CD4-positive, CD25-positive, alpha-beta regulatory T cell (primary cell): ENCODE measurements at places on chromosomes 1 and 21. TPM values are rescaled to one million over a fixed set of nuclear protein-coding genes. Genes with fewer than 3 reads are reported as not detected.

The KPRP gene
- total RNA-seq = not detected

GRCh38 chr1:43243299-43243698 lies 26.5 kb upstream of the TMEM125 start:
- no peak for DNase-seq
- H3K4me3 ChIP-seq = no peak overlapping the region
- H3K4me1 ChIP-seq = no peaks in the 10 kb centered on the region
- H3K27me3 ChIP-seq = no peaks in the 10 kb centered on the region

DNA sequence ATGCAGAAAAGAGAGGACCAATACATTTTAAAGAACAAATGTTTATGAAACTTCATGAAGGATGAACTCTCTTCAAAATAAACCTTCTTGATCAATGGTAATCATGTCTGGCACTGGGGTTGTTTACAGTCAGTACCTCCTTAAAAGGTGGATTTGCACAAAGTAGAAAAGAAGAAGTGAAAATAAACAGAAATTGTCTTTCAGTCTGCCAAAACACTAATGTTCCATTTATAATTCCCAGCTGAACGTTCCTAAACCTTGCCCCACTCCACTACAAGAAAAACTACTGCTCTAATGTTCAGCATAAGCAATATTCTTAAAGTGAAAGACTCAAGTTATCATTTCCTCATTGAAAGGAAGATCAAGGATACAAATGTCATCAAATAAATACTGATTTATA lies 86.2 kb downstream of the EIF4G3 start:
- no peaks in the 10 kb centered on the region for H3K27me3 ChIP-seq
- H3K4me3 ChIP-seq = no peak overlapping the region
- no peaks in the 10 kb centered on the region for H3K36me3 ChIP-seq
- H3K4me1 ChIP-seq = no peaks in the 10 kb centered on the region

DNA sequence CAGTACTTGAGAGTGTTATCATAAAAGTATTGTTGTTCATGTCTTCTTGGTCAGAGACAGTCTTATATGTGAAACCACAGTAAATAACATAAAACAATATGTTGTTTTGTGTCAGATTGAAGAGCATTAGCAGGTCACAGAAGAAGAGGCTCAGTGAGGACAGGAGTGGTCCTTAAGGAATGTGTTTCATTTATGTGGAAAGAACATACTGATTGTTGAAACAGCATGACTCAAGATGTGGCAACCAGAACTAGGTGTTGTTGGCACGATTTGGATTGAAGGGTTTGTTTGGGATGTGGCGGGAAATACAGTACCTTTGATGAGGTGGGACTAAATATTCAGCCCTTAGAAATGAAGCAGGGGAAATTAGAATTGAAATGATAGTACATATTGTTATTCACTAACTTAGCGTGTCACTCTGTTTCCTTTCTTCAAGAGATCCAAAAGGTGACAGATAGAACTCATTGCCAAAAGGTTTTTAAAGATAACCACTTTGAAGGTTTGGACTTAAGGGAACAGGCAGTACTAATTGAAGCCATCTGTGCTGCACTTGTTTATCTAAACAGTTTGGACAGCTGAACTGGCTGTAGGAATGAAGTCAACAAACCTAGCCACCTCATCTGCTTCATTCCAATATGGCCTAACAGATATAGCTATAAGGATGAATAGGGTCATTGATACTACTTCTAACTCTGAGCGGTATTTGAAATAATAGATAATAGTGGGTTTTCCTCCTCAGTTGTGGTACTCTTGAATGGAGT lies 14.4 kb downstream of the RALGPS2 start:
- H3K36me3 ChIP-seq = no peaks in the 10 kb centered on the region
- H3K4me1 ChIP-seq = no peaks in the 10 kb centered on the region
- H3K27ac ChIP-seq = no peak overlapping the region
- H3K4me3 ChIP-seq = no peak overlapping the region
- DNase-seq = no peak
- no peaks in the 10 kb centered on the region for H3K27me3 ChIP-seq

DNA sequence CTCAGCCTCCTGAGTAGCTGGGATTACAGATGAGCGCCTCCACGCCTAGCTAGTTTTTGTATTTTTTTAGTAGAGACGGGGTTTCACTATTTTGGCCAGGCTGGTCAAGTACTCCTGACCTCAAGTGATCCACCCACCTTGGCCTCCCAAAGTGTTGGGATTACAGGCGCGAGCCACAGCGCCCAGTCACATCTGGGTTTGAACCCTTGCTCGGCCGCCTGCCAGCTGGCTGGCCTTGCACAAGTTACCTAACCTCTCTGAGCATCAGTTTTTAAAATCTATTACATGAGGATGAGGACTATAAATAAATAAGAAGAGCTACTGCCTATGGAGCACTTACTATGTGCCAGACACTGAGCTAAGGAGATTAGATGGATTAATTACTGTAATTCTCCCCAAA lies 17.7 kb upstream of the PADI2 start:
- no peak overlapping the region for H3K4me3 ChIP-seq
- H3K4me1 ChIP-seq = no peaks in the 10 kb centered on the region
- no peak overlapping the region for H3K27ac ChIP-seq
- no peak for DNase-seq
- H3K27me3 ChIP-seq = no peaks in the 10 kb centered on the region

DNA sequence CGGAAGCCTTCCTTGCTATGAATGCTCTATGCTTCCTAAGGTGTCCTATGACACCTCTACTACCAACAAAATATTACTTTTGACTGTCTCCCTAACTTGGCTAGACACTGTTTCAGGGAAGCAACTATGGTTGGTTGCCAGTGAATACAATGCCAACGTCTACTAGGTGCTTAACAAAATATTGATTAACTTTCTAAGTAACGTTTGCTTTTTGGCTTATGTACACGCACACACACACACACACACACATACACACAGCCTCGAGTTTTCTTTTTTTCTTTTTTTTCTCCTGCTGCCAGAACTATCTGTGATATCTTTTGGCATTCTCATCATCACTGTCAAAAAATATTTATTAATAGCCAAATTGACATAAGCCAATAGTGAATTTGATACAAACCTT lies 864.0 kb downstream of the PLA2G4A start:
- no peaks in the 10 kb centered on the region for H3K36me3 ChIP-seq
- H3K27ac ChIP-seq = no peak overlapping the region
- H3K4me3 ChIP-seq = no peak overlapping the region
- no peak for DNase-seq
- H3K27me3 ChIP-seq = no peaks in the 10 kb centered on the region
- H3K4me1 ChIP-seq = no peaks in the 10 kb centered on the region

The ZNF281 gene
- total RNA-seq = 33.6 TPM

GRCh38 chr1:228217551-228218344 lies 9.9 kb downstream of the OBSCN start:
- no peak overlapping the region for H3K4me3 ChIP-seq
- H3K4me1 ChIP-seq = peaks cover 15% of the 10 kb centered on the region
- no peaks in the 10 kb centered on the region for H3K27me3 ChIP-seq
- no peak overlapping the region for H3K27ac ChIP-seq
- DNase-seq = no peak

The NDUFS2 gene
- 67.5 TPM for total RNA-seq

DNA sequence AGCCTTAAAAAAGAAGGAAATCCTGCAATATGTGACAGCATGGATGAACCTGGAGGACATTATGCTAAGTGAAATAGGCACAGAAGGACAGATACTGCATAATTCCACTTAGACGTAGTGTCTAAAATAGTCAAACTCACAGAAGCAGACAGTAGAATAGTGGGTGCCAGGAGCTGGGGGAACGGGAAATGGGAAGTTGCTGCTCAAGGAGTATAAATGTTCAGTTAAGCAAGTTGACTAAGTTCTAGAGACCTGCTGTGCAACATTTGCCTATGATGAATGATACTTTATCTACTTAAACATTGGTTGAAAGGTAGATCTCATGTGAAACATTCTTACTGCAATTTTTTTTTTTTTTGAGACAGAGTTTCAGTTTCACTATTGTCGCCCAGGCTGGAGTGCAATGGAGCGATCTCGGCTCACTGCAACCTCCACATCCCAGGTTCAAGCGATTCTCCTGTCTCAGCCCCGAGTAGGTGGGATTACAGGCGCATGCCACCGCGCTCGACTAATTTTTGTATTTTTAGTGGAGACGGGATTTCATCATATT lies 197.8 kb downstream of the HIVEP3 start:
- no peak overlapping the region for H3K27ac ChIP-seq
- no peaks in the 10 kb centered on the region for H3K36me3 ChIP-seq
- no peaks in the 10 kb centered on the region for H3K27me3 ChIP-seq
- peak overlapping the region; percentile 68 for H3K4me3 ChIP-seq
- DNase-seq = no peak
- H3K4me1 ChIP-seq = peaks cover 9% of the 10 kb centered on the region

The HCRTR1 gene
- total RNA-seq = not detected

DNA sequence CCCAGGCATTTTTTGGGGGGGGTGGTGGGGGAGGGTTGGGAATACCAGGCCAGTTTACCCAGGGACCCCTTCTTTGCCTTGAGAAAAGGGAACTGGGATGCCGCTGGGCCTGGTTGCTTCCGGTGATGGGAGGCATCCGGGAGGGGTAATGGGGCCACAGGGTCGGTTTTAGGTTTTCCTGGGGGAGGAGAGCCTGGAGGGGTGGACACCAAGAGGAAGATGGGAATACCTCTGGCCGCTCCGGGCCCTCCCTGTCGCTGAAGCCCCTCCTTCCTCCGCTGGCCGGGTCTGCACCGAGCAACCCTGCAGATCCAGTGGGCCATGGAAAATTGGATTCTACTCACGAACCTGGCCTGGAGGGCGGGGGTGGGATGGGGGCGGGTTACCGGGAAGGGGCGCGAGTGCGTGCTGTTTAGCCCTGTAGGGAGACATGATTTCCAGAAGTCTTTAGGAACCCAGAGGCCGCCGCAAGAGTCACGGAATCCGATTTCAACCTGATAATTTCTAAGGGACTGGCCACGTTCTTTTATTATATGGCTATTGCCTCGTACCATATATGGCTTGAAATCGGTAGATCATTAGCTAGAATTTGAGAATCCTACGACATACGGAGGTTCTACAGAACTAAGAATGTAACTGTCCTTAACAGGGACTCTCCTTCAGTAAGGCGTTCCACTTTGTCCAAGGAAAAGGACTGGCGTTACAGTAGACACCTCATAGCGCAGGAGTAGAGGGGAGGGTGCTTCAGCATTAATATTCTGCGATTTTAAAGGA lies 749 bp downstream of the AKIRIN1 start:
- peak overlapping the region; percentile 90 for H3K27ac ChIP-seq
- no peaks in the 10 kb centered on the region for H3K27me3 ChIP-seq
- peaks cover 56% of the 10 kb centered on the region for H3K4me1 ChIP-seq

GRCh38 chr1:10833630-10834557 lies 37.4 kb upstream of the CASZ1 start:
- H3K36me3 ChIP-seq = no peaks in the 10 kb centered on the region
- H3K27me3 ChIP-seq = no peaks in the 10 kb centered on the region
- no peak overlapping the region for H3K27ac ChIP-seq
- H3K4me1 ChIP-seq = no peaks in the 10 kb centered on the region
- no peak for DNase-seq

DNA sequence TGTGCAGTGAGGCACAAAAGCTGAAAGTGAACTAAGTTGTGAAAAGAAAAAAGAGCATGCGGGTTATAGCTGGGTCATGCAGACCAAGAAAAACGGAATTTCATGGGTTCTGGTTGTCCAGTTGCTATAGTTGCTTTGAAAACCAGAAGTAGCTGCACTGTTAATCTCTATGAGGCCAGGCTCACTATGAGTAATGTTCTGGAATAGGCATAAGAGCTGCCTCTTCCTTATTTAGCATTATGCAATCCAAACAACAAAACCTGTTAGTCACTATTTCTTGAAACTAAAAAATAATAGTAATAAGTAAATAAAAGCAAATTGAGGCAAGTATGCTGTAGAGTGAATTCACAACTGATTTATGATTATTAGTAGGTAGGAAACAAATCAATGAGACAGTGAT lies 1383.7 kb downstream of the MRPL39 start:
- H3K4me3 ChIP-seq = no peak overlapping the region
- no peak for DNase-seq
- no peak overlapping the region for H3K27ac ChIP-seq
- H3K27me3 ChIP-seq = no peaks in the 10 kb centered on the region
- no peaks in the 10 kb centered on the region for H3K4me1 ChIP-seq

- H3K27me3 ChIP-seq = no peaks in the 10 kb centered on the region
- H3K4me3 ChIP-seq = no peak overlapping the region
- no peak overlapping the region for H3K27ac ChIP-seq
- DNase-seq = no peak
- H3K36me3 ChIP-seq = no peaks in the 10 kb centered on the region
- H3K4me1 ChIP-seq = no peaks in the 10 kb centered on the region
Measured at GRCh38 chr1:245378311-245378722, 223.5 kb downstream of the KIF26B start.

- no peak for DNase-seq
- H3K4me3 ChIP-seq = no peak overlapping the region
Measured at GRCh38 chr1:159206110-159206509, 1.4 kb downstream of the ACKR1 start.

GRCh38 chr1:107926436-107927080 lies 38.4 kb downstream of the VAV3 start:
- H3K27ac ChIP-seq = no peak overlapping the region
- H3K4me1 ChIP-seq = no peaks in the 10 kb centered on the region
- no peaks in the 10 kb centered on the region for H3K36me3 ChIP-seq
- H3K4me3 ChIP-seq = no peak overlapping the region

GRCh38 chr1:166947398-166948043 lies 27.8 kb downstream of the ILDR2 start:
- peaks cover 30% of the 10 kb centered on the region for H3K27me3 ChIP-seq
- no peak overlapping the region for H3K27ac ChIP-seq
- no peaks in the 10 kb centered on the region for H3K36me3 ChIP-seq
- no peak for DNase-seq
- no peak overlapping the region for H3K4me3 ChIP-seq

The FOXD2 gene
- 0.74 TPM for total RNA-seq

DNA sequence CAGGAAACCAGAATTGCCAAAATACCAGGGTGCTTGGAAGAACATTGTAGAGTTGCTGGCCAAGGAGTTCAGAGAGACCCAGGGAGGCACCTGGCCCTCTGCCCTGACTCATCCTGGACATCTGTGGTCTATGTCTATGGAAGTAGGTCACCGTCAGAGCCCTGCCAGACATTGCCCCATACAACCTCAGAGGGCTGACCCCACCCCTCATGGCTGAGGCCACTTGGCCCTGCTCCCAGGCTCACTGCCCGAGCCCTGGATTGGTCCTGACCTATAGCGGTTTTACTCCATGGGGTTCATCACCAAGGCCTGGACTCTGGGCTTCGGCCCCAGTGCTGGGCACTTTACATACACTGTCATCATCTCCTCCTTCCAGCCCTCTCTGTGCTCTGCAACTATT lies 233.1 kb downstream of the PTPRU start:
- H3K36me3 ChIP-seq = no peaks in the 10 kb centered on the region
- no peak overlapping the region for H3K27ac ChIP-seq
- no peak overlapping the region for H3K4me3 ChIP-seq

- no peak overlapping the region for H3K4me3 ChIP-seq
- DNase-seq = no peak
- no peaks in the 10 kb centered on the region for H3K36me3 ChIP-seq
- H3K4me1 ChIP-seq = no peaks in the 10 kb centered on the region
- no peaks in the 10 kb centered on the region for H3K27me3 ChIP-seq
Measured at GRCh38 chr1:82837766-82838465, 1037.2 kb downstream of the ADGRL2 start.

GRCh38 chr21:17797967-17798366 lies 21.2 kb downstream of the C21orf91 start:
- peaks cover 4% of the 10 kb centered on the region for H3K36me3 ChIP-seq
- no peaks in the 10 kb centered on the region for H3K27me3 ChIP-seq
- DNase-seq = no peak
- peaks cover 66% of the 10 kb centered on the region for H3K4me1 ChIP-seq
